ENCODE measurements at places on chromosomes 4 and X.

GRCh38 chrX:15215366-15215765, 54.5 kb downstream of the ASB9 start:
- no peak for DNase-seq

GRCh38 chrX:24231131-24231540, 81.6 kb downstream of the ZFX start:
- no peak for DNase-seq

- DNase-seq: no peak
These were observed 62.2 kb downstream of the TIGD2 start for GRCh38 chr4:89173336-89174090.

GRCh38 chr4:185513489-185514181, 21.7 kb downstream of the PDLIM3 start:
- no peak for DNase-seq

GRCh38 chr4:2485956-2486355, 17.1 kb downstream of the RNF4 start:
- no peak for DNase-seq

All from stimulated activated CD8-positive, alpha-beta memory T cell treated with anti-CD3 and anti-CD28 coated beads, Interleukin-4, amount 100 ng/mL, for 4 hours (primary cell).